ENCODE measurements at places on chromosomes 6 and 20.

- DNase-seq, result no peak
Observed at GRCh38 chr6:5443491-5443890, 182.2 kb downstream of the FARS2 start.

DNA sequence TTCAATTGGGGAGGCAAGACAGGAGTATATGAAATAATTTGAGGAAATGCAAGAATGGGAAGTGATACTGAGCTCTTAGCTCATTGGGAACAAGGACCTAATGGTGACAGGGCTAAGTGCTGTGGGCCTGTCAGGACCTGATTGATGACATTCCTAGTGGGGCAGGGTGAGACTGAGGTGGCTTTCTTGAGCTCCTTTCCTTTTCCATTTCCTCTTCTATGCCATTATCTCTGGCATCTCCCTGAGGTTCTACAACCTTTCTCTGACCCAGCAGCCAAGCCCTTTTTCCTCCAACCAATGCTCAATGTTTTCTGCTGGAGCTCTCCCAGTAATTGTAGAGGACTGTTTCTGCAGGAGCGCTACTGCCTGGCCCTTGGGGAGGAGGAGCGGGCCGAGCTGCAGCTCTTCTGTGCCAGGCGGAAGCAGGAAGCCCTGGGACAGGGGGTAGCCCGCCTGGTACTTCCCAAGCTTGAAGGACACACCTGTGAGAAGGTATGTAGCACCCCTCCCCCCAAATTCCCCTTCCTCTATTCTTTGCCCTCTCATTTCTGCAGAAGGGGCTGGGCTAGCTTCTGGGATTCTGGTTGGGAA is 2.8 kb upstream of the TOMM6 start:
- no peak for DNase-seq

DNA sequence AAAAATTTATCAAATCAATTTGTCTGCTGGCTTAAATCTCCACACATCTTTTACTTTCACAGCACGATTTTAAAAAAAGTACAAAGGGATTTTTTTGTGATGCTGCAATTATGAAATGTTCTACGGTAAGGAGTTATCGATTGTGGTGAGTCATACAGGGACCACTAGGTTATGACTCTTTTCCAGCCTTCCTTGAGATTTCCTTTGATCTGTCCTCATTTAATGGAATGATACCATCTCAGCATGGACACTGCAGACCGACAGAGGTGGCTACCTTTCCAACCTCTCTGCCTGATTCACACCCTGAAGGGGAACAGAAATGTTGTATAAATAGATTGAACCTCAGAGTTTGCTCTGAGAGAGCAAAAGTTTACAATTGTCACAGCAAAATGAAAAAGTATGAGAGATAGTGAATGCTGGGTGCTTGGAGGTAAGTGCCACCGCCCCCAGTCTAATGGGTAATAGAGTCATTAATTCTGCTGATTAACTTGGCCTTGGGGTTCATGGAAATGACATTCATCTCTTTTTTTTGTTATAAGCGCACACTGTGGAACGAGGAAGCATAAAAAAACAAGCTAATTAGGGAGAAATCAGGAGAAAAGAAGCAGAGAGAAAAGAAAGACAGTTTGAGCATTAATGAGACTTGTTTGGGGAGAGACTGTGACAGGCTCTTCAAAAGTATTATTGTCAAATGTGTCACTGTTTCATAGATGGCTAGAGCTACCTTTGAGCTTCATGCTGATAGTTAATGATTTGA is 306.0 kb downstream of the RNF144B start:
- no peak for DNase-seq

DNA sequence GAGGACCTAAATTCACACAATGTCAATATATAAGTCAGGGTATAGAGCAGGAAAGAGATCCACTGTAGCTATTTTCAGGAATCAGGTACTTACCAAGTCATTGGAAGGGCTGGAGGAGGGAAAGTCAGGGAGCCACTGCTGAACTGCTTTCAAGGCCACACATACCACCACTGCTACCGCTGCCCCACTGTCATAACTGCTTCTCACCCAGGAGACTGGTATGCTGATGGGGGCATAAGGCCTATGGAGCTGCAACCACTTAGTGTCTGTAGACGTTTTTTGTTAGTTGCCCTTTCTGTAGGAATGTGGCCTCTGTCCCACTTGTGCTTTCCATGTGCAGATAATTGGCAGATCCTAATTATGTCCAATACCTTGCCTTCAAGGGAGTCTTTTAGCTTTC is 5.4 kb downstream of the SMAP1 start:
- DNase-seq, result no peak

GRCh38 chr6:34114695-34115402 is 31.0 kb downstream of the GRM4 start:
- no peak for DNase-seq

DNA sequence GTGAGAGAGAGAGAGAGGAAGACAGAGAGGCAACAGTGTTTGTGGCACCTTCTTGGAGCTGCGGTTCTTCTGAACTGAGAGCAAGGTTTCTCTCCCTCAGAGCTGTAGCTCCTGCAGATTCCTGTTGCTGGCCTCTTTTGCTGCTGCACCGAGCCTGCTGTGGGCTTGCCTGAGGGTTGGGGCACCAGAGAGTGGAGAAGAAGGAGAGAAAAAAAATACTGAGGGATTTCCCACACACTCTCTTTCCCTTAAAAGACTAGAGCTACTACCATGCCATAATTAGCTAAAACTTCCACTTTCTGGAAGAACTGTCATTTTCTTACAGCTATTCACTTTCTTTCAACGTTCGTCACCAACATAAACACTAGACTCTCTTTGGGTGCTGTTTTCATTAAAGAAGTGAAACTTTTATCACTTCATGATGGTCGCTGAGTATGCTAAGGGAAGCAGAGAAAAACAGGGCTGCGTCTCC is 18.2 kb upstream of the ECI2 start:
- DNase-seq, result no peak

DNA sequence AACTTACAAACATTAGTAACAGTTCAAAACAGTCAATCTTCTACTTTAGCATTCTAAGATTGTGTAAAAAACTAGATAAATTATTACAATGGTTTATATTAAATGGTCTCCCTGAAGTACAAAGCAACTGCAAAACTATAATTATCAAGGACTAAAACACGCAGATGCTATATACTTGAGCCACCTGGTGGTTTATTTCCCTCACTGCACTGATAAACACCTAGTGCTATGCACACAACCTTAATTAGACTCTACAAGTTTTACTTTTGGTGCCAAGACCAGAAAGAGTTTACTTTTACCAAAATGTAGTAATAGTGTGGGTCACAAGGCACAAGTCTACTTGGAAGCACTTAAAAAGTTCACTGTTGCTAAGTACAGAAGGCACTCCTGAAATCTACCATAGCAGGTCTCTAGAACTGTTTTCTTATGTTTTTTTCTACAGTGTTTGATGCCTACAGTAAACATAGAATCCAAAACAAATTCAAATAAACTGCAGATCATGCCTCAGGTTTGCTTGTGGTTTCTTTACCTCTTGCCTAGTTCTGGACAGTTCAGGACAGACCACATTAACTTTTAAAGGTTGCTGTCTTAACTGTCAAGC is 49.2 kb downstream of the GMDS start:
- DNase-seq, result peak; percentile 87

- DNase-seq, result no peak
Observed at GRCh38 chr6:52409499-52409898, 10.6 kb upstream of the EFHC1 start.

- DNase-seq, result no peak
Observed at GRCh38 chr6:7588506-7588905, 1.5 kb upstream of the SNRNP48 start.

- DNase-seq, result no peak
Observed at GRCh38 chr6:35893246-35893645, 27.7 kb downstream of the SRPK1 start.

DNA sequence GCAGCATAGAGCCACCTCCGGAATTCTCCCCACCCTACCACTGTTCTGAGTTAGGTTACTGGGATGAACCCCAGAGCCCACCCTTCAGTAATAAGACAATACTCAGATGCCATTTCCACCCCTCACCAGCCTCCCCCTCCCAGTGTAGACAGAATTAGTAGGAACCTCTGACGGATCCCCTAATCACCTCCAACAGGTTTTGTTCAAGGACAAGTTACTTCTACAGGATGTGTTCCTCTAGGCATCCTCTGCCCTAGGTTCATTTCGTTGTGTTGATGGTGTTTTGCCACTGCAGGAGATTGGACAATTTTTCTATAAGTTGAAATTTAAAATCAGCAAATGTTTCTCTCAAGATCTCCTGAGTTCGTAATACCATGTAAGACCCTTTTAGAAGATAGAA is 22.8 kb downstream of the PLEKHG1 start:
- no peak for DNase-seq

DNA sequence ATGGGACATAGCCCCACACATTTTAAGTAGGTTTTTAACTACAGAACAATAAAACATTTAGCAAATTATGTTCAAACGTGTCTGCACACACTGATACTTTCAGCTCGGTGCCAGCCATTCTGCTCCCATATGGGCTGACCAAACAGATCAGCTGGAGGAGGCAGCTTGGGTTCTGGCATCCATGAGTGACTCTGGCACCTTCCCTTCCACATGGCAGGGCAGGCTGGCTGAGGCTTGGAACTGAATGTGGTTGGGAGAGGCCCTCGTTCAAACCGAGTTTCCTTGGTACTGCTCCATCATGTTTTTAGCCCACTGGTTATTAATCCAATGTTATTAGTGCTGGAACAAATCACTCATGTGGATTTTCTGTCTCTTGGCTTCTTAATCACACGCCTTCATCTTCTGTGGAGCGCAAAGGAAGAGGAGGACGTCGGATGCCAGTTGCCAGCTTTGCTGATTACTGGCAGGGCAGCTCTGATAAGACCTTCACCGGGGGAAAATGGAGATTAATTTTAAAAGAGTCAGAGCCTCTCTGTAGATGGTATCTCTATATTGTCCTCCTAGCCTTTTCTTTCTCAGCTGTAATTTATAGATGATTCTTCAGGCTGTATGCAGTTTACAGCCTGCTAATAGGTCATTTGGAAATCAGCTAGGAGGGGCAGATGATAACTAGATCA is 93.1 kb upstream of the TIAM2 start:
- peak; percentile 51 for DNase-seq

DNA sequence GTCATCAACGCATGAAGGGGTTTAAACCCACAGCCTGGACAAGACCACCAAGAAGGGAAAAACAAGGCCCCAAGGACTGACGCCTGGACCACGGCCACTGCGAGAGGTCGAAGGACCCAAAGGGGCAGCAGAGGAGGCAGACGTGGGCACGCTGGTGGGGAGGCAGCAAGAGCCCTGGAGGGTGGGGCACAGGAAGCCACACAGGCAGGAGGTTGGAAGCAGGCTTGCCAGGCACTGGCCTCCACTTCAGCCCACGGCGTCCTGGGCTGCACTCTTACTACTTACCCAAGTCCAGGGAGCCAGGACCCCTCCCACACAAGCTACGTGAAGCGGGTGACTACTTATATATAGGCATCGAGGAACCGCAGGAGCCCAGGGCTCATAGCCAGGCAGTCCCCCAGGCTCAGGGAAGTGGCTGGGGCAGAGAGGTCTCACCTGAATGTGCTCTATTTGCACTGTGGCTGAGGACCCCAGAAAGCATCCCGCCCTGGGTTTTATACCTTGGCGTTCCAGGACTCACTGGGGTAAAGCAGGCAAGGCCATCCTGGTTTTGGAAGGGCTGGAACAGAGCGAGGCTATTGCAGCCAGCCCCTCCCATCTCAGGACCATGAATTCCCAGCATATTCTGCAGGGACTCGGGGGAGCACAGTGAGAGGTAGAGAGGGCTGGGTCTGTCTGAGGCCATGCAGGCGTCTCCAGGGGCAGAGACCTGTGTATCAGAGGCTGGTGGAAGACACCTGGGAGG is 113.8 kb upstream of the AFDN start:
- no peak for DNase-seq

DNA sequence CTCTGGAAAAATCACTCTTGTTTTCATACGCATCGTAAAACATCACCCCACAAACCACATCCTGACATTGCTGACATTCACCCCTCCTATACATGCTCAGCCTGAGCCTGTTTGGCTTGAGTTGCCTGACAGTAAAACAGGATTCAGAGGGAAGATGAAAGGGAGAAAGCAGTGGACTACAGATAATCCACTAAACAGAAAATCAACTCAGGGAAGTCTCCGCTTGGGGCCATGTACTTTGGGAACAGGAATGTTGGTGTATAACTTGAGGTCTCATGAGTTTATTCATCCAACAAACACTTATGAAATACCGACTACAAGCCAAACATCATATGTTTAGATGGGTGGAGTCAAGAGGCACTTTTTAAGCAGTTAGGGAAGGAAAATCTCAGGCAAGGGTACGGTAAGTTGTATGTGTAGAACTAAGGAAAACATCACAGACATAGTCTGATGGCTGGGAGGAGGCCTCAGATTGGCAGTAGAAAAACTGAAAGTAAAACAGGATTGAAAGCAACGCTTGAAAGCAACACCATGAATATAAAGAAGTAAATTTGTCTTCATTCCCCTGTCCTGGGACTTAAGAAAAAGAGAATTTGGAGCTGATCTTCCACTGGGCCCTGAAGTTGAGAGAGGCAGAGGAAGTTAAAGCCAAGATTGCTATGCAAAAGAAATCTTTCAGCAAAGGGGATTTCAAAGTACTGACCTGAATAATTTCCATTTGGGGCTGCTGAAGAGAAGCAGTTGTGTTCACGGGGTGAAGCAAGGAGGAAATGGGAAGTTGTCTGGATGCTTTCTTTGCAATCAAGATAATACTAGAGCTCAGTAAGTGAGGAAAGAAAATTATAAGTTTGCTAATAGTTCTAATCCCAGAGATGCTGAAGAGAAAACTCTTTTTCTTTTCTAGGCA is 28.8 kb downstream of the PDE7B start:
- peak; percentile 56 for DNase-seq

Measured in hematopoietic multipotent progenitor cell treated with erythropoietin and hydrocortisone succinate and interleukin-3 and kit ligand, for 4 days (in vitro differentiated cells).